ENCODE measurements at places on chromosomes 6 and 20.

- no peak for DNase-seq
Observed at GRCh38 chr6:113735491-113735890, 121.7 kb upstream of the MARCKS start.

- DNase-seq, result no peak
Observed at GRCh38 chr20:55439070-55439469, 566.2 kb downstream of the CBLN4 start.

GRCh38 chr6:74931558-74931957, 274.3 kb downstream of the COL12A1 start:
- no peak for DNase-seq

- DNase-seq, result peak; percentile 37
Observed at GRCh38 chr20:36745234-36745926, 510 bp downstream of the NDRG3 start.

- DNase-seq, result no peak
Observed at GRCh38 chr6:131244942-131245341, 109.7 kb downstream of the AKAP7 start.

DNA sequence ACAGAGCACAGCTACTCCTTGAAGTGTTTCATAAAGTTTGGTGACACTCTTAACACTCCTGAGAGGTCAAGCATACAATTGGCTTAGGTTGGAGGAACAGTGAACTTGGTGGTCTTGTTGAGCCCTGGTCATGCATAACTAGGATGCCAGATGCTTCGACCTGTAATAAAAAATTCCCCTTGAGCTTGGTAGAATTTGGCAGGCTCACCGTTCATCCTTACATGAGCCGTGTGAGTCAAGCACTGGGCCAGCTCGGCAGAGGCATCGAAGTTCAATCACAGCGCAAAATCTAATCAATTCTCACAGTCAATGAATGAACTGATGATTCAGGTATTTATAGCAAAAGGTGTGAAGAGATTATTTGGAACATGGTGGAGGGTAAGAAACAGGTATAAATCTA, 33.7 kb downstream of the CYP24A1 start:
- no peak for DNase-seq

- DNase-seq, result no peak
Observed at GRCh38 chr6:101806241-101806640, 412.7 kb downstream of the GRIK2 start.

GRCh38 chr6:13355999-13356785, 27.9 kb upstream of the TBC1D7 start:
- no peak for DNase-seq

GRCh38 chr6:113047932-113048331, 700.8 kb downstream of the RFPL4B start:
- no peak for DNase-seq

GRCh38 chr20:34755367-34755766, 51.2 kb downstream of the TP53INP2 start:
- DNase-seq, result no peak

- no peak for DNase-seq
Observed at GRCh38 chr6:137958811-137959565, 91.9 kb downstream of the TNFAIP3 start.

DNA sequence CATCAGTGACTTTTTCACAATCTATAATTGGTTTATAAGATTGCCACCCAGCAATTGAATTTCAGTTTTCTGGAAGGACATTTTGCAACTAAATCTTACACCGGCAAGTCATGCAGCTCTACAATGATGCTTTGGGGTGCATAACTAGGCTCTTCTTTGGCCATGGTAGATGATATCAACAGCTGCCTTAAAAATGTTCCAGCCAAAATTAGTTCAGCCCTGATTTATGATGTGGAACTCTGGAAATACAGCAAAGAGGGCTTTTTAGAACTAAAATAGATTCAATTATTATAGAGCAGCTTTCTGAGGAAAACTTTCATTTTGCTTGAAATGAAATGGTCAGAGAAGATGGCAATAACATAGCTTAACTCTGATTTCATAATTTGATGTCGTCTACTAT, 18.4 kb upstream of the MCM9 start:
- no peak for DNase-seq

DNA sequence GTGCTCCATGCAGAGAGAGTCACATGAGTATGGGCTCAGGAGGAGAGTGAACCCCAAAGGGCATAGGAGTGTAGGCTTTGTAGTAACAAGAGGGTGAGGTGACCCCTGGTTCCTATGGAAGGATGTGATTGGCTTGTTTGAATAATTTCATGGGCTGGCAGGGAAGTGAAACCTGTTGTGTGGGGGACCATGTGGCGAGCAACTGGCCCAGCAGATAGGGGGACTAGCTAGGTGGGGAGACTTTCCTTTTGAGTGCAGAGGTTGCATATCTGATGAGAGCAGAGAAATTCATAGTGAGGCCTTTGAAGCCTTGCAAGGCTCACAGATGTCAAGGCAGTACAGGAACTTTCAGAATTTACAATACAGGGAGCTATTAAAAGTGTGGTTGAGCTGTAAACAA, 247.9 kb upstream of the SLC35B3 start:
- no peak for DNase-seq

DNA sequence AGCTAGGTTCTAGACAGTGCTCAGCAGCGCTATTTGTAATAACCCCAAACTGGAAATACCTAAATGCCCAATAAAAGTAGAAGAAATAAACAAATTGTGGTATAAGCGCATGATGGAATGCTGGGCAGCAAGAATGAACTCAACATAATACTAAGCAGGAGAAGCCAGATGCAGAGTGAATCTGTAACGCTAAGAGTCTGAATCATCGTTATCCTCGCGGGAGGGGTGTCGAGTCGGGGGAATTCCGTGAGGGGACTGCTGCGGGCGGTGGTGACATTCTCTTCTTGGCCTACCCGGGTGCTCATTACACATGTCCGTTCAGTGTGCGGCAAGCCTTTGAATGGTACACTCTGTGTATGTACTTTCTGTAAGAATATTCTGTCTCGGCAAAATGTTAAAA, 83.7 kb downstream of the SULF2 start:
- DNase-seq, result no peak

DNA sequence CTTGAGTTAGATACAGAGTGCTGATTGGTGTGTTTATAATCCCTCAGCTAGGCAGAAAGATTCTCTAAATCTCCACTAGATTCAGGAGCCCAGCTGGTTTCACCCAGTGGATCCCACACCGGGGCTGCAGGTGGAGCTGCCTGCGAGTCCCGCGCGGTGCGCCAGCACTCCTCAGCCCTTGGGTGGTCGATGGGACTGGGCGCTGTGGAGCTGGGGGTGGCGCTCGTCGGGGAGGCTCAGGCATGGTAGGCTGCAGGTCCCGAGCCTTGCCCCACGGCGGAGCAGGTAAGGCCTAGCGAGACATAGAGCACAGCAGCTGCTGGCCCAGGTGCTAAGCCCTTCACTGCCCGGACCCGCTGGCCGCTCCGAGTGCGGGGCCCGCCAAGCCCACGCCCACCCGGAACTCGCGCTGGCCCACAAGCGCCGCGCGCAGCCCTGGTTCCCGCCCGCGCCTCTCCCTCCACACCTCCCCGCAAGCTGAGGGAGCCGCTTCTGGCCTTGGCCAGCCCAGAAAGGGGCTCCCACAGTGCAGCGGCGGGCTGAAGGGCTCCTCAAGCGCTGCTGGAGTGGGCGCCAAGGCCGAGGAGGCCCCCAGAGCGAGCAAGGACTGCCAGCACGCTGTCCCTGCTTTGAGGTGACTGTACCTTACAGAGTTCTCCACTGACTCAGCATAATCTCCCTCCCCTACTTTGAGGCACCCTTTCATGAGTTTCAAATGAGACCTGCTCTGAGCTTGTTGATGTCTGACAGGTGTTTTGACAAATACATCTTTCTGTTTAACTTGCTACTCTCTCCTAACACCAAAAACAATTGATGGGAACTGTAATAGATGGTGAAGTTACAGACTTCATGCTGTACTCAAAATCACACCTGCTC, 3.9 kb upstream of the SSR1 start:
- DNase-seq, result no peak

- DNase-seq, result no peak
Observed at GRCh38 chr20:20102716-20103258, 50.5 kb downstream of the CFAP61 start.

DNA sequence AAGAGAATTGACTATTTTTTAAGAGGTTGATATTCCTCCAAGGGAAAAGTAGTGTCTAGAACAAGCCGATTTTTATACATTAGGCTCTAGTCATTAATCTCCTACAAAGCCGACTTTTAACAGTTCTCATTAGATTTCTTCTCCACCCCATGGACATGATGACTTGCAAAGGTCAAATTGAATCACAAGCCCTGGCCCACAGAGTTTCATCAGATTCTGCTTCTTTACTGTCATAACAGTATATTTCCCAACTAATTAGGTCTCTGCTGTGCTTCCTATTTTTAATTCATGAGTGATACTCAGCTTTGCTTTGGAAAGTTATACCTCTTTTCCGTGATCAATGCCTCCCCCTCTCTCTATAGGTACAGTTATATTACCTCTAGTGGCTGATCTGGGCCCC, 90.6 kb upstream of the ADGRB3 start:
- DNase-seq, result no peak

- DNase-seq, result no peak
Observed at GRCh38 chr6:139648430-139649000, 274.1 kb upstream of the CITED2 start.

DNA sequence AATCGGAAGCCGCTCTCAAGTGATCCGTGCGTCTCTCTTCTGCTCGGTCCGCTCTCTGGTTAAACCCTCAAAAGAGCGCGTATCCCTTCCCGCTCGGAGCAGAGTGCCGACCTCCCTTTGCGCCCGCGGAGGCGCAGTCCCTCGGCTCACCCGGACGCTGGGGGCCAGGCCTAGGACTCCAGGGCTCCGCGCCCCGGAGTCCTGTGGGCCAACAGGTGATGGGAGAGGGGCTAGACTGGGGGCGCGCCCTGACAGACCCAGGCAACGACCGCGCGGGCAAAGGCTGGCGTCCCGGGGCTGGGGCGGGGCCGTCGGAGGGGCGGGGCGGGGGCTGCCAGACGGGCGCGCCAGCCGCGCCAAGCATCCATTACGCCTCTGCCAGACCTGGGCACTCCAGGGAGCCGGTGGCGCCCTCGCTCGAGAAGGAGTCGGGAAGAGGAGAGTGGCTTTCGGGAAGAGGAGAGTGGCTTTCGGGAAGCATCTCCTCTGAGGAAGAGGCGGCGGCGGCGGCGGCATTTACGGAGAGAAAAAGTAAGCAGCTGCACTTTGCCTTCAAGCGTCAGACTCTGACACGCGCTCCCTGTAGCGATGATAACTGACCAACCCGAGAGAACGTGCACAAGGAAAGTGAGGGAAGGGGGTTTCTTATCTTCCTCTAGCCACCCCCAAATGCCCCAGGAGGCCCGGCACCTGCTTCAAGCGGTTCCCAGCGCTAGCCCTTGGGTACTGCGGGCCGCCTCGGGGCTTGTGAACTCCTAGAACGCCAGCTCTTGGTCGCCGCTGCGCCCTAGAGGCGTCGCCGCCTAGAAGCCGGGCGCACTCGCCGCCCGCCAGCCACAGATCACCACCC, 2.6 kb downstream of the EPHA7 start:
- no peak for DNase-seq

GRCh38 chr20:57308451-57309271, 20.9 kb upstream of the SPO11 start:
- no peak for DNase-seq

DNA sequence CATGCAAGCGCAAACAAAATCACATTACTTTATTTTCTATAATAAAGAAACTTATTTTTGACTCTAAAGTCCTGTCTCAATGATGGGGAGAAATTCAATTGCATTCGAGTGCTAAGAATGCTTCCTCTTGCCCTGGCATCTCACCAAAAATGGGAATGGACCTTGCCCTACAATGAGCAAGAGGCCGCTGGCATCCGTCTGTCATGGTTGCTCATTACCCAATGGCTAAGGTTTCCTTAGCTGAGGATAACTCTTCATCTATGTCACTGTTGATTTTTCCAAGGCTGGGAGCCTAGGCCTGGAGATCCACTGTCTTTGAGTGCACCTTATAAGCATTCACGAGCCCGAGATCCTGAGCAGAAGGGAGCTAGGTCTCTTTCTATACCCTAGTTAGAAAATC, 471.3 kb upstream of the NRSN1 start:
- no peak for DNase-seq

DNA sequence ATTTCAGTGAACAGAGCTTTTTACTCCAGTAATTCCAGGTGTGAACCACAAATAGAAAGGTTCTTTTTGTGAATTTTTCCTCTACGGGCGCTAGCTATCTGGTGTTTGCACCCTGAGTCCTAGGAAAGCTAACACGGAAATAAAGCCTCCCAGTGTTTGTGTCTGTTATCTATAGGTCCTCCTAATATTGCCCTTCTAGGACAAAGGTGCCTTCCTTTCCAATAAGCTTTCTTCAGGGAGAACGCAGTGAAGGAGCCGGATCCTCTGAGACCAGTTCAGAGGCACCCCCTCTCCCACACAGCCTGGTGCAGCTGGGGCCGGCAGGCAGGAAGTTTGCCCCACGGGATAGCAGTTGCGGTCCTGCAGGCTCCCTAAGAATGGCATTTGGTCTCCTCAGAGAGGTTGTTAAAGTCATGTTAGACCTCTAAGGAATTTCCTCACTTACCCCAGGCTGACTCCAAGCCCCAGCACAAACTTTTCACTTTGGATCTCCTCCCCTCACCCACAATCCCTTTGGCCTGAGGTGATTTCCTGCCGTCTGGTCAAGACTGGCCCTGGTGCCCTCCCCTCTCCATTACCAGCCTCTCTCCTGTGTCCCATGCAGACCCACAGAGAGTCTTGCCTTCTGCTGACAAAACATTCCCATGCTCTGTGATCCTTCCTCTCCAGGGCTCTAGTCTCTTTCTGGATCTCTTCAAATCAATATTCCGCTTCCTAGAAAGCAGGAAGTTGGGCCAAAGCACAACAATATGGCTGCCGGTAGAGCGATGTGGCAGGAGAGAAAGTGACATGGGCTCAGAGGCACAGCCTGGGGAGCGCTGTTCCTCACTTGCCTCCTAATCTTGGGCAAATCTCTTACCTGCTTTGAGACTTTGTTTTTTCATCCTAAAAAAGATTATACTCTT, 126.0 kb downstream of the MOXD1 start:
- DNase-seq, result no peak

DNA sequence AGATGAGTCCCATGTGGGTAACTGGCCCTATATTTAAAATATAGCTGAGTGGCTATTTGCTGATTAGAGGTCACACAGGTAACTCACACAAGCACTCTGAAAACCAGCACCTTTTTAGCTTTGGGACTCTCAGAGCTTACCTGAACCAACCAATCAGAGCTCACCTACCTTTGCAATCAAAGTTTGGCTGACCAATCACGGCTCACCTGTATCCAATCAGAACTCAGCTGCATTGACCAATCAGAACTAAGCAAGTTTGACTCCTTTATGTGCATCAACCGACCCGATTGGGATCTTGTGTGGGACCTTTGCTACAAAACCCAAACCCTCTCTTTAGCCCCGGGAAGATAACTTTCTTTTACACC, 106.8 kb upstream of the NXT1 start:
- DNase-seq, result no peak

GRCh38 chr6:36066817-36067216, 39.2 kb downstream of the MAPK14 start:
- no peak for DNase-seq
